ENCODE measurements at places on chromosomes 12 and 14.

DNA sequence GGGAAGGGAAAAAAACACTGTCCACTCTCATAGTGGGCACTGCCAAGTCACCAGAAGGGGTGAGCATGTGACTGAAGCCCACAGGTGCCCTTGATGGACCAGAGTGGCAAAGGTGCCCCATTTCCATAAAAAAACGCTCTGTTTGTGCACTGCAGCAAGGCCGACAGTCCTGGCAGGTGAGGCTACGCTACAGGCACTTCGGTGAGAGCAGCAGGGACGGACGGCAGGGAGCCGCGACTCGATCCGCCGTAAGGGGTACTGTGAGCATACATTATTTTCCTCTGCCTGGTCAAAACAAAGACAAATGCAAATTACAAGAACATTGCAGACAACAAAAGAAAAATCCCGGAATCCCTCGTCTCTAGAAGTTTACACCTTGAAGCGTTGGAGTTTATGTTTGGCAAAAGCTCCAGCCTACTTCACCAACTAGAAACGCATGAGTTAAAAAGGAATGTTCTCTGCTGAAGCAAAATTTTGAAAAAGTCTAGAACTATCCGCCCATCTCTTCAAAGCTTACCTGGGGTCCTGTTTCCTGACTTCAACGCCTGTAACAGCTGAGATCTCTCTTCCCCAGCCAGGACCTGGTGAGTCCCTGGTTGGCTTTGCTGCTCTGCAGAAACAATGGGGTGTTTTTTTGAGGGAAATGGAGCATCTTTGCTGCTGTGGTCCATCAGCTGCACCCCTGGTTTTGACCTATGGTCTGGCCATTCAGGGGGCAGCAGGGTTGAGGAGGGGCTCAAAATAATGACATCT, 52.9 kb upstream of the RFLNA start:
- DNase-seq: no peak

GRCh38 chr12:10590966-10591365, 22.4 kb downstream of the MAGOHB start:
- peak; percentile 22 for DNase-seq

DNA sequence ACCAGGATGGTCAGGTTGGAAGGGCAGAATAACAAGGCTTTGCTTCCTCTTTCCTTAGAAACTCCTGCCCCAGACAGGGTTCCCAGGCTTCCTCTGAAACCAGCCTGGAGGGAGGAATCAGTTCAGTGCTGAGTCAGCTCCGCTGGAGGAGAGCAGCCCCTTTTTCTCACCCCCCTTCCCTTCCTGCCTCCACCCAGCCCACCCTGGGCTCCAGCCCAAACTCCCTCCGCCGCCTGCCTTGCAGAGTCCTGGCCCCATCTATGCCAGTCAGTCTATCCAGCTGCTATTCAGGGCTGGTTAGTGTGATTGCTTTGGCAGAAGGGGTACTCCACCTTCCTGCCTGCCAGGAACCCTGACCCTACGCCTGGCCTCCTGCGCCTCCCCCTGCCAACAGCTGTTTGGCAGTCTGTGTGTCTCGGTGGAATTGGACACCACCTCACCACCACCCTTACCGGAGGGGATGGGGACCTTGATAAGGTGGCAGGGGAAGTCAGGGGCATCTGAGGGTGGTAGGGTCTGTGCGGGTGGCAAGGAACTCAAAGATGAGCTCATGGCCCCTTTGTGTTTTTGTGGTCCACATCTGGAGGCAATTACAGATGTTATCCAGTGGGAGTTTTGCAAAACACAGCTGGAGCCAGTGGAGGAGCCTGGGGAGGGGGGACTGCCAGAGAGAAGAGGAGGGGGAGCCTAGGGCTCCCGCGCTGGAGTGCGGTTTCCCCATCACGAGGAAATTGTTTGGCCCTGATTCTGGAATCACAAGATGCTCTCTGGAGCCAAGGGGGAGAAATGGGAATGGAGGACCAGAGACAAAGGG, 12.2 kb downstream of the MMP14 start:
- DNase-seq: peak; percentile 91

GRCh38 chr12:89539426-89540223, 13.8 kb upstream of the POC1B start:
- DNase-seq: no peak

DNA sequence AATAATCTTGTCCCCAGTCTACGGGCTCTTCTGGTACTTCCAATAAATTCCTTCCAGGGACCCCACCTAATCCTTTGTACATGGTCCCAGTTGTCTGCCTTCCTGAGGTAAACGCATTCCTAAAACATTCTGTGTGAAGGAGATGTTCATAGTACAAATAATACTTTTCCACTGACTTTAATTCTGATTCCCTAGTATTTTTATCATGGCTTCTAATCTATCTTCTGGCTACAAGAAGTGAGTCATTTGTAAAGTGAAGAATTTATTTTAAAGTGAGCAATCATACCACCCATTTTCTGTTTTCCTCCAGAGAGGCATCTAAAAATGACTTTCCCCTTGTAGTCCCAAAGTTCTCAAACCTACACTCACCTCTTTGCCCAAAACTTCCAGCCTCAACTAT, 65.9 kb upstream of the NUDT4 start:
- DNase-seq: peak; percentile 27

- DNase-seq: no peak
Observed at GRCh38 chr12:55935738-55936151, 4.8 kb downstream of the DGKA start.

DNA sequence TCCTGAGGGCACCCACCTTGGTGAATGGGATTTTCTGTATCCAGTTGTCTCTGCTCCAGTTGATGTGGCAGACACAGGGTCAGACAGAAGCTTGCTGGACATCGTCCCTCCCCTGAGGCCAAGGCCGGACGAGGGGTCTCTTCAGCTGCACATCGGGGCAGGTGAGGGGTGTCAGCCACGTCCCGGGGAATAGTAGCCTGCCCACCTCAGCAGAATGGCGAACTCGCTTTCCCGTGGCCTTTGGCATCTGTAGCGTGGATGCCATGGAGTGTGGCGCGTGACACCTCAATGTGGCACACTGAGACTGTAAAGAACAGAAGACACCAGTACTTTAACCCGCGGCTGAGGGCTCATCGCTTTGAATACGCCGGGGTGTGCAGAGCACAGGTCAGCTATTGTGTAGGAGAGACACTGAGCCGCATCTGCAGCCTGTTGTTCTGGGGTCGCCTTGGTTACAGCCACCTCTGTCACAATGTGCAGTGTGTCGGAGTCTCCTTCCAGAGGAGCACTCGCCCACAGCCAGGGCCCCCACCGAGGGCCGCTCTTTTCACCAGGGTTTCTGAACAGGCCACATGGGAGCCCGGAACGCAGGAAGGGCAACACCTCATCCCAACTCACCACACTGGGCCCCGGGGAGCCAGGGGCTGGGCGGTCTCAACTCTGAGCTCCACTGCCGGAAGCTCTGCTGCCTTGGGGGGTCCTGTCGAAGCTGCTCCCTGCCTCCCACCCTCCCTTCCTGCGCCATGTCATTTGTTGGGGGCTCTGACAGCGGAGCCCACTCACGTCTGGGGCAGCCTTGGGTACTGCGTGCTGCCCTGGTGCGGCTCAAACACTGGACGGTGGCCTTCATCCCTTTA, 77.0 kb downstream of the ADGRD1 start:
- DNase-seq: no peak

GRCh38 chr12:47709671-47710070, 3.8 kb upstream of the RPAP3 start:
- DNase-seq: no peak

DNA sequence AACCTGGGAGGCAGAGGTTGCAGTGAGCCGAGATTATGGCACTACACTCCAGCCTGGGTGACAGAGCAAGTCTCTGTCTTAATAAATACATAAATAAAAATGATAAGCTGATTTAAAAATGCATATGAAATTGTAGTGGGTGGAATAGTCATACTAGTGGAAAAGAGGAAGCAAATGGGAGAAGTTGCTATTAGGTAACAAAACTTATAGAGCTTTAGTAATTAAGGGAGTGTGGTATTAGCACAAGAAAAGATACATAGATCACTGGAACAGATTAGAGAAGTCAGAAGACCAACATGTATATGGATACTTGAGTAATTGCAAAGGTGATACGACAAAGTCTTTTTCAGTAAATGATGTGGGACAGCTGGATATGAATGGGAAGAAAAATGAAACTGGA, 26.5 kb downstream of the TECPR2 start:
- DNase-seq: no peak

DNA sequence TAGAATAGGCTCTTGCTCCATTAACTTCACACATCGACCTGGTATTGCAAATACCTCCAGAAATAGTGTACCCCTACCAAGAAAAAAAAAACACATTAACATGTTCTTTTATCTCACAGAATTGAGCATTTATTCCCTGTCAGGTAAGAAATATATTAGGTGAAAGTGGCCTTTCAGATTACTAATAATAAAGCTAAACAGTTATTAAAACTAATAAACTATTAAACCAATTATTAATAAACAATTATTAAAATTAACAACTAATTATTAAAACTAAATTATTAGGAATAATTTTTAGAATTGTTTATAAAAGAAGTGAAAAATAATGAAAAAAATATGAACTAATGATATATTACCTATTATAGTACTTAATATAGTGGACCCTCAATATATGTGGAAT, 7.2 kb upstream of the AK7 start:
- DNase-seq: no peak

DNA sequence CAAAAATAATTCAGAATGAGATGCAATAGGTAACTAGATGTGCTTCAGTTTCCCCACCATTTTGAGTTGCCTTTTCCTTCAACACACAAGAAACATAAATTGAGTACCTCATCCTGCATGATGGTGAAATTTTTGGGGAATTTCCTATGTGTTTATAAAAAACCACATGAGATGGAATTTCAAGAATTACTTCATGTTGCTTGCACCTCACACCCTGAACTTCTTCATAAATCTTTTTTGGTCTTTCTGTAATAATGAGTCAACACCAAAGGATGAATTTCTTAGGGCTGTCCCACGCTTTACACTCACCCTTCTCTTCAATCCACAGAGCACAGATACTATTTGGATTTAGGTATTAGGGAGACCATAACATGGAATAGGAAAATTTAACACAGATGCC, 22.6 kb upstream of the LUM start:
- peak; percentile 94 for DNase-seq

DNA sequence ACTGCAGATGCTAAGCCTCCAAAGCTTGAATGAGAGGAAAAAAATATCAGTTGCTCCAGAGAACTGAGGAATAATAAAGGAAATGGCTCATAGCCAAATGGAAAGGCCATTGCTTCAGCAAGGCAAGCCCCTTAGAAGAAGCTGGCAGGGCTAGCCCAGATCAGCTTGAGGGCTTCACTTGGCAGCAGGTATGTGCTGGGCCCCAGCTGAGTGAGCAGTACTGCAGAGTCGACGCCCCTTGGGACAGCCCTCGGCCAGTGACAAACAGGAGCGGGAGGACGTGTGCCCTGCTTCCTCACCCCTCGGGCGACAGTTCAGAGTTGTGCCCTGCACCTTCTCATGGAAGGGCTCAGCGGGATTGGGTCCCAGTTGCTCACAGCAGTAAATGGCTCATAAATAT, 1031.2 kb upstream of the TMEM132C start:
- DNase-seq: no peak

DNA sequence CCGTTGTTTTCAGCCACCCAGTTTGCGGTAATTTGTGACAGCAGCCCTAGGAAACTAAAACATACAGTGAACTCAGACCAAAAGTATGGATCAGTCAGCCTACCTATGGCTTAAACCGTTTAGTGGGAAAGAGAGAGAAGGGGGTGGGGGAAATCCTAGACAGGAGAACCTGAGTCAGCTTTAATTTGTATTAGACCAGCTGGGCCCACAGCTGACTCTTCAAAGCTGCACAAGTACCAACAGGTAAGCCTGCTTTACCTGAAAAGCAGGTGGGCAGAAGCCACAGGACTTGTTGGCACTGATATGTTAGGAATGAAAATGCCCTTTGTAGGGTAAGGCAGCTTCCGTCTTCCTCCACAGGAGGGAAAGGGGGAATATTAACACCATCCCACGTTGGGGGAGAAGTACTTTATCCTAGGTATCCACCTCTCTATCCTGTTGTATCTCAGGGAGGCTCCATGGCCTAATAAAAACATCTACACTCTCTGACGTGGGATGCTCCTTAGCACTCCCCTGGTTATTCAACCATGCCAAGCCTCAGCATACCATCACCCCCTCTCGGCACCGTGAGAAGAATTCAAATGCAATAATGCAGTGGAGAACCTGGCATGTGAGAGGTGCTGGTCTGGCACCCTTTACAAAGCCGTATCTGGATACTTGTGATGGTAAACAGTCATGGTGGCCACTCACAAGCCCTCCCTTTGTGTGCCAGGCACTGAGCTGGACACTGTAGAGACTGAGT, 70.3 kb downstream of the STON2 start:
- no peak for DNase-seq

GRCh38 chr12:86015026-86015425, 140.9 kb downstream of the NTS start:
- no peak for DNase-seq

GRCh38 chr12:71194657-71195056, 36.9 kb upstream of the TSPAN8 start:
- no peak for DNase-seq

GRCh38 chr12:78431931-78432330, 432.6 kb upstream of the SYT1 start:
- peak; percentile 22 for DNase-seq

GRCh38 chr12:97312570-97313135, 150.0 kb upstream of the RMST start:
- no peak for DNase-seq

GRCh38 chr12:104079024-104079423, 14.7 kb downstream of the HCFC2 start:
- no peak for DNase-seq

DNA sequence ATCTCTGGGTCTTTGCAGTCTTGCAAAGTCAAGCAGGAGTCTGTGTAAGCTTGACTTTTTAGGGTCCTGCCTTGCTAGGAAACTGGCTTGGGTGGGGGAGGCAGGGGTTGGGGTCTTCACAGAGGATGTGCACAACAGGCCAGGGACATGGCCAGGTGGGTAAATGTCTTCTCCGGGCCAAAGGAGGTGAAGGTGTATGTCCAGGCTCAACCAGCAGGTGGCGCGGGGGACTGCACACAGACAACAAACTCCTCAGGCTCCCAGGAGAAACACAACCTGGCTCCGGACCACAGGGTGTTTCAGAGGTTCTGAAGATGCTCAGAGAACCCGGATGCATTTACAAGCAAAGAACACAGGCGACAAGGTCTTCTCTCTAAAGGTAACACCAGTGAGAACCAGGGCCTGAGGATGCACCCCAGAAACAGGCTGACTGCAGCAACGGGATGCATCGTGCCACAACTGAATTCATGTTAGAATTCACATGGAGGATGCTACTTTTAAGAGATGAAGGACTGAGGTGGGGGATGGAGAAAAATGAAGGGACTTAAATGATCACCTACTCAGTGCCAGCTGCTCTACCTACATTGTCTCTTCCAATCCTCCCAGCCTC, 56.0 kb downstream of the PLEKHG3 start:
- peak; percentile 42 for DNase-seq
